ENCODE measurements at places on chromosomes 2 and 18.

DNA sequence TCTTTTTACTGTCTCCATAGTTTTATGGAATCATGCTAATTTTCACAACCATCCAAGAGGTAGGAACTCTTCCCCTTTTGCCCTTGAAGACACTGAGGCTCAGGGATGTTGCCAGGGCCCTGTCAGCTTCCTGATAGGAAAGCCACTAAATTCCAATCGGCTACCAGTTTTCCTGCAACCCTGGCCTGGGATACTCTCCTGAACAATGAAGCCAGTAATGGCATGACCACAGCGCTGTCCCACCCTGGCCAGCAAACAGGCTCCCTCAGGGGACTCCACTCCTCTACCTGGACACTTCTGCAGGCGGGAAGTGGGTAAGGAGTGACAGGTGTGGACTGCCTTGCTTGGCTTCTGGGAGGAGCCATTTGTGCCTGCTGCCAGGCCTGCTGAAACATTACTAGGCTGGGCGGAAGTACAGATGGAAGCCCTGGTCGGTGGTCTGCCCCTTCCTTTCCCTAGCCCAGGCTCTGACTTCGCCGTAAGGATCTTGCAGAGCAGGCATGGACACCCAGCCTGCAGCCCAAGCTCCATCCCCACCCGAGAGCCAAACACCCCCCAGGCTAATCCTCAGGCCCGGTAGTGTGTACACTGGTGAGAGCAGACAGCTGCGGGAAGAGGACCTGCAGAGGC is 78.8 kb upstream of the SMAD2 start:
- DNase-seq = no peak

DNA sequence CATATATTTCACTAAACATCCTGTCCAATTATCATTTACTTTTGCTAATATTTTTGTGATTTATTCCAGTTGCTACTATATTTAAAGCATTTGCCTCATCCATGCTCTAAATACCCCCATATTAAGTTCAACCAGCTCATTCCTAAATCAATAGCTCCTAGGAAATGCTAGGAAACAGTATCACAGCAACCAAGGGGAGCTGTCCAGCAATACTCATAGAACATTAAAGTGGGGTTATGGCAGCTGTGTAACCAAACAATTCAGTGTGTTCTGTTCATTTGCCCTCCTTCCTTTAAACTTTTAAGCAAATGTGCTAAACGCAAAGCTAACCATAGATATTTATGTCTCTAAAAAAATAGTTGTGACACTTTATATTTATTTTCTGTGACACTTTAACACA is 41.1 kb downstream of the ACVR1C start:
- DNase-seq = no peak

GRCh38 chr2:8132351-8132831 is 549.5 kb upstream of the ID2 start:
- no peak for DNase-seq

- no peak for DNase-seq
Measured at GRCh38 chr2:98155716-98156115, 68.7 kb downstream of the VWA3B start.

DNA sequence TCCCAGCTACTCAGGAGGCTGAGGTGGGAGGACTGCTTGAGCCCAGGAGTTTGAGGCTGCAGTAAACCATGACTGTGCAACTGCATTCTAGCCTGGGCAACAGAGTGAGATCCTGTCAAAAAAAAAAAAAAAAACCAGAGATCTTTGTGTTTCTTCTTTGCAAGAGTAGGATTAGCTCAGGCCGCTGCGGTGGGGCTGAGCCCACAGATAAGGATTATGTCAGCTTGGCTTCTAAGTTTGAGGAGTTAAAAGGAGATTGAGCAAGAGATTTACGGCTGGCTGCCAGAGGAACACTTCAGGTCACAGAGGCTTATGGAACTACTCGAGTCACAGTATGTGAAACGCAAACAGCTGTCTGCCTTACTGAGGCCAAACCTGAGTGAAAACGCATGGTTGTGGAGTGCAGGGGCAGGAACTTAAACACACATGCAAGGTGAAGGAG is 146.7 kb upstream of the L3MBTL4 start:
- no peak for DNase-seq

DNA sequence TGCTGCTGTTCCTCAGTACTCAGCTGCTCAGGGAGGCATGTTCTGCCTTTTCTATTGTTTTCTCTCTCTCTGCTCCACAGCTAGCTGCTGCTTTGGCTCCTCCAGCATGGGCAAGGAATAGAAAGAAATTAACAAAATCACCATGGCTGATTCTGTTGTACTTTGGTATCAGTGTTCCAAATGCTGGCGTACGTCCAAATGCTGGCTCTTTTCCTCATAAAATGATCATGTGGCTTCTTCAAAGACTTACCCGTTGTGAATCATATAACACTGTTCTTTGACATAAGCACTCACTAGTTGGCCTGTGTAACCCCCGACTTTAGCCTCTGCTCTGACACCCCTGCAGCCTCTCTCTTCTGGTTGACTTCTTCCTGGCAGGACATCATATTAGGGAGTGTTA is 547.6 kb downstream of the CPS1 start:
- DNase-seq = no peak

DNA sequence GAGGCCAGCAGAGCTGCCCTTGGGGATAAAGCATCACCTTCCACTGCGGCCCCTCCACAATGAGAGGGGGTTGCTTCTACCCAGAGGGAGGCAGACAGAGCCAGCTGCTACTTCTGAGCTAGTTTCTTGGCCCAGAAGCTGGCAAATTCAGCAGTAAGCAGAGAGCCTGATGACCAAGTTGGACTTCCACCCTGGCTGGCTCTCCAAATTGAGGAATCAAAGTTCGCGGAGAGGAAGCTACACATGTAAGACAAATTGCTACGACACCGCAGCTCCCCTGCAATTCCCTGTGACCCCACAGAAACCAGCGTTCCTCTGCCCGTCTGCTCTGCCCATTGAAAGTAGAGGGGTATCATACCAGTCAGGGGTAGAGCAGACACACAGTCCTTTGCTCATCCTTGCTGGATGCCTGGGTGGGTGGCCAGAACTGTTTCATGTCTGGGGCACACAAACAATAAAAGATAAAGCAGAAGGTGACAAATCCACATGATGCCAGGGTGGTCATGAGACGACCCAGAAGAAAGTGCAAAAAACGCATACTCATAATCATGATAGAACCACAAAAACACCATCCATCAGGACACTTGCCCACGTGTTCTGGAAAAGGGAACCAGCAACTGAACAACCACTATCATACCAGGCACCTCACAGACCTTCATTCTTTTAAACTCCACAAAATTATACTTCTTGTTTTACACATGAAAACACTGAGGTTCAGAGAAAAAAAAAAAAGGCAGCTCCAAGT is 5.4 kb downstream of the TFCP2L1 start:
- DNase-seq = no peak

GRCh38 chr2:212181646-212182045 is 357.0 kb downstream of the ERBB4 start:
- no peak for DNase-seq
